Erythroblast (primary cell): ENCODE measurements at places on chromosomes 12 and 14.
A peak's percentile ranks its signal among the peaks of the same experiment; 100 is the strongest.

GRCh38 chr12:41552588-41552987 lies 364.5 kb downstream of the PDZRN4 start:
- no peak for DNase-seq

GRCh38 chr12:51922762-51923505 lies 15.6 kb downstream of the ACVRL1 start:
- no peak for DNase-seq

DNA sequence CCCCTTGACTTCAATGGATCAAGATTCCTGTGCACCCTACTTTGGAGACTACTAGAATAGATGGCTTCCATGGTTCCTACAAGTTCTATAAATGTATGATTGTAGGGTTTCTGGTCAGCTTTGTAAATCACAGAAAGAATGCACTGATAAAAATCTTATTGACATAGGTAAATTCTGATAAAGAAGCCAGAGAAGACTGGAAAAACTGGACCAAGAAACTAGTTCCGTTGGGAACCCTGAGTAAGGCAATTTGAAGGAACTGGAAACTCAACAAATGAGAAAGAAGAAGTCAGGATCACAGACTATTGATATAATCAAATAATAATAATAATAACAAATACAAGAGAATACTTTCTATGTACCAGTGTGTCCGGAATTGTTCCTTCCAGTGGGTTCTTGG lies 15.4 kb upstream of the MGST1 start:
- no peak for DNase-seq

- no peak for DNase-seq
These were observed 113.2 kb upstream of the TMEM132D start for GRCh38 chr12:130016986-130017385.

GRCh38 chr14:59395672-59396071 lies 69.5 kb downstream of the GPR135 start:
- DNase-seq: no peak

GRCh38 chr12:124071075-124071443 lies 98.0 kb downstream of the ZNF664 start:
- no peak for DNase-seq

- no peak for DNase-seq
These were observed 14.4 kb downstream of the NIN start for GRCh38 chr14:50816395-50817047.

GRCh38 chr12:132831771-132832170 lies 3.1 kb upstream of the GOLGA3 start:
- no peak for DNase-seq

GRCh38 chr12:121334513-121335343 lies 17.5 kb downstream of the ANAPC5 start:
- DNase-seq: peak; percentile 76
